ENCODE measurements at places on chromosomes 11 and 22.

DNA sequence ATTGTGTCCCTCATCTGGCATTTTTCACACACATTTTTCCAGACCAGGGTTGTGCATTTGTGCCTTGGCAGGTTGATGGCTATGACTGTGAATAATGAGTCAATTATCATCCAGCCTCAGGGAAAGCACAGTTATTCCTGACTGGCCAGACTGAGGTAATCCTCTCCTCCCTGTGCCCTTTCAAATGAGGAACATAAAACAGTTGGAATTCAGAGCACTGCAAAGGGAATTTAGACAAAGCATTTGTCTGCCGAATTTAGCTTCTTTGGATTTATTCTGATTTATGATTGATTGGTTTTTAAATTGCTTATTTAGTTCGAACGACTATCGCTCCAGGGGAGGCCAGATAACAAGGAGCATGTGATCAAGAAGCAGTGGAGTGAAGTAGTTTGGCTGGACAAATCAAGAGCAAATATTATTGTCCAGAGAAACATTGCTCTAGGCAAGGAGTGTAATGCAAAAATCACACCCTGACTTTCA lies 30.8 kb upstream of the RAG2 start:
- no peak for DNase-seq

DNA sequence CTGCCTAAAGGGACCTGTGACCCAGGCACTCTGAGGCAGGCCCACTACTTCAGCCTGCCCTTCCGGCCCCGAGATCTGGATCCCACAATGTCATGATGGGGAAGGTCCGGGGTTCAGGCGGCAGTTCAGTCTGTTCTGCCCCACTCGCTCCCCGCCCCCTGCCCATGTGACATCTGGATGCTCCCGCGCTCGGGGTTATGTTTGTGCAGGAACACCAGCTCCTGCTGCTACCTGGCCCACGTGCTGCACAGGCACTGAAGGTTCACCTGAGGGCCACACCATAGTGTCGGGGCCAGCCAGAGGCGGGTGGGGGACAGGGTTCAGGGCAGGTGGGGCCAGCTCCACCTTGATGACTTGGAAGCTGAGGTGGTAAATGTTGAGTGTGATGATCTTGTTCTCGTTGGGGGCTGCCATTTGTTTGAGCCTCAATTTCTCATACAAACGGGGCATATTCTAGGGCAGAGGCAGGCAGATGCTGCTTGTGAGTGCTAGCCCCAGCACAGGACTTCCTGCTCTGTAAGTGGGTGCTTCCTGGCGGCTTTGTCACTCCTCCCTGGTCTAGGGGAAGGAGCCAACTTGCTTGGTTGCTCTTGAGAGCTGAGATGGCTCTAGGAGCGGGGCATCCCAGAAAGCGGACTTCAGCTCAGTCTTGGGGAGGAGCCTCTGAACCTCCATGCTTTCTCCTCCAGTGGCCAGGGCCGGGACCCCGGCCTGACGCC lies 4.4 kb upstream of the SIPA1 start:
- DNase-seq: no peak

DNA sequence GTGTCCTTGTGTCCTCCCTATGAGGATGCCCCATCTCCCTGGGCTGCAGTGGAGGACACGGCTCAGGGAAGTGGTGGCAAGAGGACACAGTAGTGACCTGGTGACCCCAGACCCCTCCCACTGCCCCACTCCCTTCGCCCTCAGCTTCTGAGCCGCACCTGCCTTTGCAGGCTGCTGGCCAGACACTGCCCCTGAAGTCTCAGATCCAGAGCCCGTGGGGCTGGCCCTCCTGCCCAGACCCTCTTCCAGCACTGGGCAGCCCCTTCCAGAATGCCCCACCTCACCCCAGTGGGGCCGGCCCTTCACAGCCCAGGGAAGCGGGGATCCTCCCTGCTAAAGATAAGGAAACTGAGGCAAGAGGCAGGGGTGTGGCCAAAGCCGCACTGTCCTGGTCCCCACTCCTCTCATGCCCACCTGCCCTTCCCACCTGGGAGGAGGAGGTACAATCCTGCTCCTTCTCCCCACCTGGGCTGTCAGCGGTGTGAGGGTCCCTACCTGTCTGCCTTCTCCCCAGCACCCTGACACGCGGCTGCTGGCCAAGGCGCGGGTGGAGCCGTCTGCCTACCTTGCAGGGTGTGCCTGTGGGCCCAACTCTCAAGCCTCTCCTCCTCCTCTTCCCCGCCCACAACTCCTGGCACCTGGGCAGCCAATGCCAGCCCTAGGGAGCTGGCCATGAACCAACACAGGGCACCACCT lies 17.3 kb downstream of the TRPM5 start:
- DNase-seq: no peak

DNA sequence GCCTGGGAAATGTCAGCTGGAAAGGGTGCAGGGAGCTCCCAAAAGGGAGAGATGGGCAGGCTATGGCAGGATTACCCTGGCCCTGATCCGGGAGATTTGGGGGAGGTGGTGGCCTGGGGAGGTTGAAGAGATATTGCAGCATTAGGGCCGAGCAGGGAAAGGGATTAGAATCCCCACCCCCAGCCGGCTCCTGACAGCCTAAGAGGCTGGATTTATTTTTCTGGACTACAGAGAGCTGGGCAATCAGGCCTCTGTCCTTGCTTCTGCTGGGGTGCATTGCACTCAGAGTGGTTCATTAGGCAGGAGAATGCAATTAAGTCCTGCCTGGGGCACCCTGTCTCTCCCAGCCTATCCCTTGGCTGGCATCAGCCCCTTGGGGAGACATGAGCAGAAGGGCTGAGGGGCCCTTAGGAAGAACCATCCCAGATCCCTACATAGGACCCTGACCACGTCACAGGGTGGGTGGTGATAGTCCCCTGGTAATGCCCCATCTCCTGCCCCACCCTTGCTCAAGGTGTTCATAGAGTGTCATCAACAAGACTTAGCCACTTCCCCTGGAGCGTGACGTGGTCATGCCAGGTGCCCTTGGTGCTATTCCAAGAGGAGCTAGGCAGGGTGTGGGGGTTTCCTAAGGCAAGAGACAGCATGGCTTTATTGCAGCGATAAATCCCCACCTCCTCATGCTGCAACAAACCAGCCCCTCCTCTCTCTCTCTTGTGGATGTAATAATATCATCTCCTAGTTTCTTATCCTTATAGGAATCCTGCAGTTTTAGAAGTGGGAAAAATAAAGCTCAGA lies 38.4 kb upstream of the KLHL35 start:
- DNase-seq: no peak

GRCh38 chr11:34916843-34917770 lies 689 bp downstream of the PDHX start:
- DNase-seq: no peak

DNA sequence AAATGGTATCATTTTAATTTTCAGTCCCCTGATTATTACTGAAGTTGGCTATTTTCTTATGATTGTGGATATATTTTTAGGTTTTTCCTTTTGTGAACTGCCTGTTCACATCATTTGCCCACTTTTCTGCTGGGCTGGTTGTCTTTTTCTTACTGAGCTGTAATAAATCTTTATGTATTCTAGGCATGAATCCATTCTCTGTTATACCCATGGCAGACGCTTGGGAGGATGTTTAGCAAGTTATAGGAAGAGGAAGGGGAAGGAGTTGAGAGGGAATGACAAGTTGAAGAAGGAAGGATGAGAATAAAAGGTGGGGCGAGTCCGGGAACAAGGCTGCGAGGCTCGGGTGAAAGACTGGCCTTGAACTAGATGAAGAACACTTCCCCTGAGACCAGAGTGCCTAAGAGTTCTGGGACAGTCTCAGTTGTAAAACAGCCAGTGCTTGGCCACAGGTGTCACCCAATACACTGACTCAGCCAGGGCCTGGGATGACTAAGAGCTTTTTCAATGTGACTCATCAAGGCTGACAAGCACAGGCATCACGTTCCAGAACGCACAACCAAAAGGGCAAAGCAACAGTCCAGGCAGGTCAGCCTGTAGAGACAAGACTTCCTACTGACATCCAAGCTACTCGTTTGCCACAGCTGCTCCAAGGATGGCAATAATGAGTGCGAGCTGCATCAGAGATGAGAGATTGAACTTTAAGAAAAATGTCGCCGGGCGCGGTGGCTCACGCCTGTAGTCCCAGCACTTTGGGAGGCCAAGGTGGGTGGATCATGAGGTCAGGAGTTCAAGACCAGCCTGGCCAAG lies 35.2 kb downstream of the LRFN4 start:
- no peak for DNase-seq

GRCh38 chr11:68406324-68407313 lies 53.9 kb upstream of the PPP6R3 start:
- no peak for DNase-seq

DNA sequence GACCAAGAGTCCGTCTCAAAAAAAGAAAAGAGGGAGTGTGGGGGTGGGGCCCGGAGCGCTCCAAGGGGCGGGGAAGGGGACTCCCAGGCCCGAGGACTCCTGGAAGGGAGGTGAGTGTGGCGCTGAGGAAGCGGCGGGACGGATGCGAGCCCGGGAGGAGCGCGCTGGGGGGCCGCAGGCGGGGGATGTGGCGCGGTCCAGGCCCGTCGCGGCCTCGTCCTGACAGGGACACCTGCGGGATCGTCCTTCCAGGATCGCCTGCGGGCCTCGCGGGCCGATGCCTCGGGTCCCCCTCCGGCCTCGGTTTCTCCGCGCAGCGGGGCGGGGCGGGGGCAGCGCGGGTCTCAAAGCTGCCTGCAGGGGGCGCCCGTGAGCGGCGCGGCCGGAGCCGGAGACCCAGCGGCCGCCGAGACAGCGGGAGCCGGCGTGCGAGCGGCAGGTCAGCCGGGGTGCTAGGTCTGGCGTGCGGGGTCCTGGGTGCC lies 3.8 kb upstream of the ADORA2A start:
- no peak for DNase-seq

GRCh38 chr11:13465909-13466371 lies 2.9 kb upstream of the BTBD10 start:
- peak; percentile 67 for DNase-seq

GRCh38 chr11:129865701-129866100 lies 29.7 kb downstream of the NFRKB start:
- no peak for DNase-seq

DNA sequence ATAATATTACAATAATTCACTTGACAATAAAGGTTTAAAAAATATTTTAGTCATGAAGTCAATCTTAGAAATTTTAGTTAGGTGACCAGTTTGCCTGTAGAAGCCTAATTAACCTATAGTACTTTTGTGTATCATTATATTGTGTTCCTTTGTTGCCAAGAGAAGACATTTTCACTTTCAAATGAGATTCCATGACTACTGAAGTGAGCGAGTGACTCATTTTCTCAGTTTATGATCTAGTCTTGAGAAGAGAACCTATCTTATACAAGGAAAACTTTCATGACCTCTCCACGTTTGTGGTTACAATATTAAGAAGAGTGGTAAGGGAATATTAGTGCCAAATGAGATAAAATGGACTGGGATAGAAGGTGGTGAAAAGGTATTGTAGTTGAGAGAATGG lies 423.9 kb upstream of the CHORDC1 start:
- no peak for DNase-seq

DNA sequence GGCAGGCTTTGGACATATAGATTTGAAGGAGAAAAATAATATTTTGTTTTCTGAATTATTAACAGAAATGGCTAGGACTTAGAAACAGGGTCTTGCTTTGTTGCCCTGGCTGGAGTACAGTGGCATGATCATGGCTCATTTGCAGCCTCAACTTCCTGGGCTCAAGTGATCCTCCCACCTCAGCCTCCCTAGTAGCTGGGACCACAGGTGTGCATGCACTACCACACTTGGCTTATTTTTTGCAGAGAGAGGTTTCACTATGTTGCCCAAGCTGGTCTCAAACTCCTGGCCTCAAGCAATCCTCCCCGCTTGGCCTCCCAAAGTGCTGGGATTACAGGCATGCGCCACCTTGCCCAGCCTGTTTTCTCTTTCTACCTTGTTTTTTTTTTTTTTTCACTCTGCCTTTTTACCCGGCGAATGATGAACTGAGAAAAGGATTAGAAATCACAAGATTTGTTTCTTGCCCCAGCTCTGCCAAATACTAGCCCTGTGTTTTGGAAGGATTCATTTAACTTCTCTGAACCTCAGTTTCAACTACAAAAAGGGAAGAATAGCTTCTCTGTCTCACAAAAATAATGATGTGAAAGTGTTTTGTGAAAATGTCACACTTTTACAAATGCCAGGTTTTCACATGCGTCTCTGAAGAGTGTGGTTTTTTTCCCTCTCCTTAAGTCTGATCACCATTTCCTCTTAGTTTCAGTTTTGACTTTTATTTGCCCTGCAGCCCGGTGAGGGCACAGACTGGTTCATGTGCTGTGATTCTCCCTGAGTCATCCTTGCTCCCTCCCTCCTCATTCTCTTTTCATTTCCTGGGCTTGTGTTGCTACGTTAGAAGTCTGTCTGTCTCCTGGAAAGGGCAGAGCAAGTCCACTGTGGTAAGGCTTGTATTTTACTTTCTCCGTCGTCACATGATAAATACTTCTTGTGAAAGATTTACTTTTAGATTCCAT lies 67.7 kb downstream of the BCL2L13 start:
- no peak for DNase-seq

DNA sequence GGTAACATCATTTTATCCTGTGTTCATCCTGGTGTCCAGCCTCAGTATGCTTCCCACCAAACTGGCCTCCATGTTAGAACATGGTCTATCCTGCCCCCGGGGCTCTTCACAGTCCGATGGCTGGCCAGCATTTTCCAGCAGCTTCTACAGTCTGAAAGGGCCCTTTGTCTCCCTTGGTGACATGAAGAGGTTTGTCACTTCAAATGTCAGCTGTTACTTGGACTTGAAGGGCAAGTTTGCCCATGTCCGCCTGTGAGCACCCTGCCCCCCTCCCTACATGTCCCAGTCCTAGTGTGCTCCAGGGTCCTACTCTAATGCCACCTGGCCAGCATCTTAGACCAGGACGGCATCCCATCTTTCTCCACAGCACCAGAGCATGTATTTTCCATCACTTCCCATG lies 24.7 kb downstream of the PATZ1 start:
- no peak for DNase-seq

- DNase-seq: no peak
Observed at GRCh38 chr11:79374727-79375126, 66.1 kb downstream of the TENM4 start.

DNA sequence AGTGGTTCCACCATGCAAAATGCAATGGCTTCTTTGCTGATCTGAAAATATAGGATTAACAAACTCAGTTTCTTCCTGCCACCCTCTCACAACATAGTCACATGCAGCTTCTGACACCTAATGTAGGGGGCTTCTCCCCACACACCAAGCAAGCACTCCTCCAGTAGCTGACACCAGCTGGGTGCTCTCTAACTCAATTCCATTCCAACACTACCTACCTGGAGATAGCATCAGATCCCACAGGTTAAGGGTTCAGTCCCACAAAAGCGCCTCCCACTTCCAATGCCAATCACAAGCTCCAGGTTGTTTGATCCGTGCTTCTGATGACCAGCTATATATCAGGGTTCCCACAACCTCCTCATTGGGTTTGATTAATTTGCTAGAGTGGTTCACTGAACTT lies 31.8 kb upstream of the NNMT start:
- DNase-seq: no peak

GRCh38 chr22:33081686-33082590 lies 23.8 kb upstream of the SYN3 start:
- no peak for DNase-seq

DNA sequence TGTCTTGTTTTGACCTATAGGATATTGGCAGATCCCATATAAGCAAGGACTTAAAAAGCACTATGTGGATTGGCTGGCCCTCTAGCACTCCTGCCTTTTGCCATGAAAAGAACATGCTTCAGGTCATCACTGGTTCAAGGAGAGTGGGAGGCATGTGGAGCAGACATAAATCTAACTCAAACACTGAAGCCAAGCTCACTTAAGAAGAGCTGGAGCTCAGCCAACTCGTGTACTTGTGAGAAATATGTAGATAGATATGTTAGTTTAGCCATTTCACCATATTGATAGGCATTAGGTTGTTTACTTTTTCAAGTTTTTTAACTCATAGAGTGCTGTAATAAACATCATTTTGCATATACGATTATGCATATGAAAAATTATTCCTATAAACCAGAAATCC lies 19.9 kb upstream of the BBOX1 start:
- DNase-seq: peak; percentile 75

- no peak for DNase-seq
Observed at GRCh38 chr11:115676206-115676605, 172.0 kb upstream of the CADM1 start.

All from NCI-H446 treated with DMSO at 0.1 percent for 48 hours (cell line).